EL (cell line): ENCODE measurements at places on chromosomes 3 and 15.

DNA sequence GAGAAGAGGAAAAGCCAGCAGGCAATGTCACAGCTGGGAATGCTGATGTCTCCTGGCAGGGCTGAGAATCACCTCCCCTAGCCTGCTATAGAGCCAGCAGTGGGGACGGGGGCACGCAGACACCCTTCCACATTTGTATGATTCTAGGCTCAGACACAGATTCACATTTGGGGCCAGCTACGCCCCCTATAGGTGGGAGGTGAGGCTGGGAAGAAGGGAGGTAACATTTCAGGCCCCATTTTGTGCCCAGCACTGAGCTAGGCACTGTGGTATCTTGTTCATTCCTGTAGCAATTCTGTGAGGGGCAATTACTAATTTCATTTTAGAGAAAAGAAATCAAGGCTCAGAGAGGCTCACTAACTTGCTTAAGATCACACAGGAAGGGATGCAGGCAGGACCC is 15.9 kb upstream of the ACAD9 start:
- DNase-seq, result no peak

GRCh38 chr15:35141743-35142471 is 56.8 kb upstream of the NANOGP8 start:
- DNase-seq, result peak; percentile 79

DNA sequence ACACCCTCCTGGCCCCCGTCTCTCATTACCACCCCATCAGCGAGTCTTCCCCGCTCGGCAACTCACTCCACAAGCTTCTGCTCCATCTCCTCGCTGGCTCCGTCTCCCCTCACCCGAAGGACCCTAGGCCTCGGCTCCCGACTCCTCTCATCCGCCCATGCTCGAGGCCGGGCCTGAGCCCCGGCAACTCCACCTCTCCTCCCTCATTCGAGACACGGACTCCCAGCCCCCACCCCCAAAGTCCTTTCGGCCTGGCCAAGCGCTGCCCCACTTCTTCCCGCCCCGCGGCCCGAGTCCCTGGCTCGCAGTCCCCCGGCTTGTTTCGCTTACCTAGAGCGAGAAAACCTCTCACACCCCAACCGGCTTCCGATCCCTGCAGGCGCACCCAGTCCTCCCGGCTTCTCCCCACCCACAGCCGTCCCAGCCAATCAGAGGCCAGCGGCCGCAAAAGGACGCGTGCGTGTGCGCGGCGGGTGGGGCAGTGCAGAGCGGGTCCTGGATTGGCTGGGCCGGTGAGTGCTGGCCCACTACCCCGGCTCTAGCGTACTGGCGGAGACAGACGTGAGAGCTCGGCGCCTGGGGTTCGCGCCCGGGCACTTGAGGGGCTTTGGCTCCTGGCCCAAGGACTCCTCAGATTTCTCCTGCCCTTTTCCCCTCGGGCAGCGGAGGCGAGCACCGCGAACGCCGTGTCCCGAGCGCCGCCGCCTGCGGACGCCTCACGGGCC is at the start of gene HIGD1A:
Gene HIGD1A (minus strand): TSS at position 385 of the 725 bp plus-strand sequence. CDS start 10,237 bp downstream, outside the sequence.
- peak; percentile 95 for DNase-seq

DNA sequence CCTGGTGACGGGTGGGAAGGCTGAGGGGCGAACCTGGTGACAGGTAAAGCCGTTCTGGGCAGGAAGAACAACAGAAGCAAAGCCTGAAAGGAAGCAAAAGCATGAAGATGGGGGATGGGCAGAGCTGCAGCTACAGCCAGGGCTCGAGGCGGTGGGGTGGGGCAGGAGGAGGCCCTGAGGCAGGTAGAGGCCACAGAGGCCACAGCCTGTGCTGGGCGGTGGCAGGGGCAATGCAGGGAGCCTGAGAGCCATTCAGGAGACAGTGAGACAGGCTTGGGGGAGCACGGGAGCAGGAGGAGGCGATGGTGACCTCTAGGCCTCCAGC is 8.2 kb downstream of the PCSK6 start:
- no peak for DNase-seq

- peak; percentile 70 for DNase-seq
Observed at GRCh38 chr3:111531446-111531845, 10.6 kb upstream of the CD96 start.
